AG04449 (cell line): ENCODE measurements at places on chromosomes 2 and 18.

- no peak for DNase-seq
Observed at GRCh38 chr2:161708350-161708975, 84.2 kb downstream of the SLC4A10 start.

DNA sequence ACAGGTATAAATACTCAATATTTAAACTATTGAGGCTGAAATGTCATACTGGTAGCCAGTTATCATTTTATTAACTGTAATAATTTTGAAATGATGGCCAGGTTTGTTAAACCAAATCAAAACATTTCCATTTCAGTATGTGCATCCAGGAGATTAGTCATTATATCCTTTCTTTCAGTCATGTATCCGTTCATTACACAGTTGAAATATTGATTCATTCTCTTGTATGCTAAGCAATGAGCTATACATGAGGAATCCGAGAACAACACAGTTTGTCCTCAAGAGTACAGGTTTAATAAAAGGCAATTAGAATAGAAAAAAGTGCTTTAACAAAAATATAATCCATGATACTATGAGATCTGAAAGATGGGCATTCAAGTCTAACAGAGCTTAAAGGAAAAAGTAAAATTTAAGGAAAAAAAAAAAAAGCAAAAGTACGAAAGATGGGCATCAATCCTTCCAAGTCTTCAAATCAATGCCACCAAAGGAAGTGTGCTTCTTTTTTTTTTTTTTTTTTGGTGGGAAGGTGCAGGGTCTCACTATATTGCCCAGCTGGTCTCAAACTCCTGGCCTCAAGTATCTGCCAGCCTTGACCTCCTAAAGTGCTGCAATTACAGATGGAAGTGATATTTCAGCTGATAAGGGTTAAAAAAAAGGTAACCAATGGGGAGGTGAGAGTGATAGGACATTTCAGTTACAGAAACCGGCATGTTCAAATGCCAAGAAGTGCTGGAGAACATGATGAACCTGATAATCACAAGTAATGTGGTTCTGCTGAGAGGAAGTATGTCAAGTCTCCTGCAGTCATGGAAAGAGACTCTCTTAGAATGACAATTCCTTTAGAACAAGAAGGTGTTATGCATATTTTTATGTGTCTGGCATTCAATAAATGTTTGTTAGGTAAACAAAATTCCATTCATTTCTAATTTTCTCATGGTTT, 35.8 kb downstream of the PUM2 start:
- DNase-seq: no peak

- DNase-seq: no peak
Observed at GRCh38 chr2:230898016-230898712, 26.9 kb downstream of the GPR55 start.

DNA sequence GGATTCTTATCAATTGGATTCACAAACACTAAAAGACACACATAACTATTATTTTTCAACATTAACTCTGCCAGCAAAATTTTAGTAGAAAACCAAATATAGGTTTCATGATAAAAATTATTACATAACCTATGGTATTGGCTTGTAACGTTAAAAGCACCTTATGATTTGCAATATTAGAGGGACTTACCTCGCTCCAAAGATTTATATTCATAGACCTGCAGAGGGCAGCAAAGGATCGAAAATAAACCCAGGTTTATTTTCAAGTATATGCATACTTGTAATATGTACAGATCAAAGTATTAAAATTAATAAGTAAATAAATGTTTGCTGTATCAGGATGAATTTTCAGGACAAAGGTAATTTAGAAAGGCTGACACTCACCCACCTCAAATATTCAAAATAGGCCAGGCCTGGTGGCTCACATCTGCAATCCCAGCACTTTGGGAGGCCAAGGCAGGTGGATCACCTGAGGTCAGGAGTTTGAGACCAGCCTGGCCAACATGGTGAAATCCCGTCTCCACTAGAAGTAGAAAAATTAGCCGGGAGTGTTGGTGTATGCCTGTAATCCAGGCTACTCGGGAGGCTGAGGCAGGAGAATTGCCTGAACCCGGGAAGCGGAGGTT, 45.3 kb downstream of the LRPPRC start:
- DNase-seq: no peak

DNA sequence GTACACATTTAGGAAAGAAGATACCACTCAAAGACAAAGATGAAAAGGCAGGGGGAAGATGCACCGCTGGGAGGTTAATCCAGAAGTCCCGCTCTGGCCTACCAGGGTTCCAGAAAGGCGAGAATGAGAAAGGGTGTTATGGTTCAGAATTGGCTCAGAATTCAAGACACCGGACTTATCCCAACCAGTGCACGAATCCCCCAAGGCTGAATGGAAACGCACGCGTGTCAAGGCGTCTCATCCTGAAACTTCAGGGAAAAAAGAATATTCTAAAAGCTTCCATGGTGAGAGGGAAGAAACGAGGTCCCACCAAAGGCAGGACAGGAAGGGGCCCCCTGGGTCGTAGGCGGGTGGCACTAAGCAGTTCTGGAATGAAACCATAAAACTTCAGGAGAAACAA, 71.9 kb downstream of the SLC66A2 start:
- DNase-seq: no peak

- DNase-seq: no peak
Observed at GRCh38 chr2:47617028-47617427, 165.9 kb upstream of the MSH6 start.

DNA sequence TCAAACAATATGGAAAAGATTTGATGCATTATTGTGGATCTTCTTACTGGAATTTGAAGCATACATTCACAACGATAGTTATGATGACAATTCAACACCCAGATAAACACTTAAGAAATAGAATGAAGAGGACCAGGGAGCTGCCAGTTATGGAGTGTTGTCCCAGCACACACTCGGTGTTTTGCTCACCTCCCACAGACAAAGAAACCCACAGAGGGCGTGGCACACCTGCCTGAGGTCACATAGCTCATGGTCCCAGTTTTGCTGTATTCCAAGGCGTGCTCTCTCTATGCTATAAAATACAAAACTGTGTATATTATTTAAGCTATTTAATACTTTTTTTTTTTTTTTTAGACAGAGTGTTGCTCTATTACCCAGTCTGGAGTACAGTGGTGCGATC, 31.1 kb downstream of the EFR3B start:
- DNase-seq: no peak

- DNase-seq: no peak
Observed at GRCh38 chr2:60840880-60841279, 40.5 kb upstream of the REL start.

DNA sequence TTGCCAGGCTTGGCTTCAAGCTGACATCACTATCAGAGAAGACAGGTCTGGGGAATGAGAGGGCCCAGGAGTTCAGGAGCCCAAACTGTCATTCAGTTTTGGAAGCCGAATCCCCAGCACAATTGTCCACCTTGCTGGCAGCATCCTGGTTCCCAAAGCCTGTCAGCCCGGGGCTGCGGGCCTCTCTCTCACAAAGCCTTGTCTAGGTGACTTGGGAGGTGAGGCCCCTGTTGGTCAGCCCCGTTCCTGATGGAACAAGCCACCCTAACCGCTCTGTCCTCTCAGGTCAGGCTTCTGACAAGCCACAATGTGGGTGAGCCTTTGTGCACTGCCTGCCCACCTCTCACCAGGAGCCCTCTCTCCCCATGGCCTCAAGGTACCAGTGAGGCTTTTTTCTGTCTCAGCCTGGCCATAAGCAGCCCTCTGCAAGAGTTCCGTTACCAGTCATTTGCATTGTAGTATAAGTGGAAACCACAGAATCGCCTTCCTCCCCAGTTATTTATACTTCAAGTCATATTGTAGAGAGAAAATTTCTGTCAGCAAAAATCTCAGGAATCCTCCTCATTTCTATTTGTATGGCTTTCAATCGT, 100.6 kb downstream of the MSH2 start:
- DNase-seq: no peak

GRCh38 chr2:108355906-108356734, 21.6 kb upstream of the SULT1C4 start:
- no peak for DNase-seq

- DNase-seq: no peak
Observed at GRCh38 chr18:34729264-34729663, 19.2 kb downstream of the DTNA start.

DNA sequence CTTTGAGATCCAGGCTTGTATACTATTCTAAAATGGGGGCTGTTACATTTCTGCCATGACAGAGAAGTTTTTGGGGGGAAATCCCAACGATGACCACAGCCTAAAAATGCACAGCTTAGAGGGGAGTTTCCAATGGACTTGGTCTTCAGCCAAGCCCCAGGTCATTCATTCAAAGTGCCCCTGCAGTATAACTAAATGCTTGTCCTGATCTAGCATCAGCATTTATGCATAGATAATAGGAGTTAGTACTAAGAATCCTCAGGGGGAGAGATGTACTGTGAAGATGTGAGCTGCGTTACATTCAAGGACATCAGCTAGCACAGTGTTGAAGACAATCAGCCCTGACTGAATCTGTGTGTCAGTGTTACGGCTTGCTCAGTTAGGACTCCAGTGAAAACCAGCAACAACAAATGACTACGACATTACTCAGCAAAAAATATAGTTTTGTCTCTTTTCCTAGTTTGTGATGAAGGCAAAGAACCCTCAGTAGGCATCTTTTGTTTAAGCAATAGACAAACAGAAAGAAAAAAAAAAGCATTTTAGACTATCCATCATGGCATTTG, 160.9 kb downstream of the ZEB2 start:
- DNase-seq: no peak

GRCh38 chr18:74389991-74390390, 67.1 kb downstream of the DIPK1C start:
- no peak for DNase-seq

DNA sequence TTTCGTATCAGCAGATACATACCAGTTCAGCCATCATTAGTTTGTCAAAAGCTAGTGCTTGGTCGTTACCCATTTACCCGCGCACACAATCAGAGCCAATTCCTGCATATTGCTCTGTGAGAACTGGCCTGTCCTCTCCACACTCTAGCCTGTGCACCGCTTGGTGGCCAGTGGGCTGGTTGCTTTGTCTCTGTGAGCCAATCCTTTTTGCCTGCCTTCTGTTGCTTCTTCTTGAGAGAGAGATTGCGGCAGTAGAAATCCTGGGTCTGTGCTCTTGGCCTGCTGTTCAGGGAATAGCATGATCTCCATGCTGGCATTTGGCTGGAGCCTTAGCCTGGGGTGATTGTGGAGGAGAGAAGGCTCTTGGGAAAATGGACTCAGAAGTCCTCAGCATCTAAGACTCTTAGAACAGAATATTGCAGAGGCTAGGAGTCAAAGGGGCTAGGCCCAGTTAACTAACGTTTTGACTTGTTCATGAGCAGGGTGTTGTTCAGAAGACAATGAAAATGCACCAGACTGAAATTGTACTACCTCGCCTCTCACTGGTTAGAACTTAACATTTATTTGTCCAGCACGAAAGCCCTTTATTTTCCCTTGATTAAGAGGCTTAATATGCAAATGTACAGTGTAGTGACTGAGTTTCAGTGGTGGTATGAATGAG, 37.1 kb downstream of the MAP4K4 start:
- DNase-seq: no peak

DNA sequence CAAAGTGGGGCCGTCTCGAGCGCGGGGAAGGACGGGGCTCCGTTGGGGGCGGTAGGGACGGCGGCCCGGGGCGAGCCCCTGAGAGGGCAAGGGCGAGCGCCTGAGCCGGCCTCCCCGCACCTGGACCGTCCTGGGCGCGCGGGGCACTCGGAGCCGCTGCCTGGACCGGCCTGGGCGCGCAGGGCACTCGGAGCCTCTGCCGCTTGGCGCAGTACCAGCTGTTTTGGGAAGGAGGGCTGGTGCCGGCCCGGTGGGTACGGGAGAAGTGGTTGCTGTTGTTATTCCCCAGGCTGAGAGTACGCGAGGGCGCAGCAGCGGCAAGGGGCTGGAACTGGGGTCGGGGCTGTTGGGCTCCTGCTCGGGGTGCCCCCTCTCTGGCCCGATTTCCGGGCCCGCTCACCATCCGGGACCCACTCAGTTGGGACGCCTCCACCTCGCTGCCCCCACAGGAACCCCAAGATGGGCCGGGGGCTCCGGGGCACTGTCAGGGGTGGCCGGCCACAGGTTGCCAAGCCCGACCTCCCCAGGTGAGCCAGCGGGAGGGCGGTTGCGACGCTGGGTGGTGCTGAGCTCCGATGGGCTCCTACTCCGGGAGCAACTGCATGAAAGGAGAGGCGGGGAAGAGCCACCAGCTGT, 579 bp downstream of the ARHGEF4 start:
- DNase-seq: no peak

GRCh38 chr18:58349650-58350049, 279.2 kb downstream of the ALPK2 start:
- DNase-seq: no peak

DNA sequence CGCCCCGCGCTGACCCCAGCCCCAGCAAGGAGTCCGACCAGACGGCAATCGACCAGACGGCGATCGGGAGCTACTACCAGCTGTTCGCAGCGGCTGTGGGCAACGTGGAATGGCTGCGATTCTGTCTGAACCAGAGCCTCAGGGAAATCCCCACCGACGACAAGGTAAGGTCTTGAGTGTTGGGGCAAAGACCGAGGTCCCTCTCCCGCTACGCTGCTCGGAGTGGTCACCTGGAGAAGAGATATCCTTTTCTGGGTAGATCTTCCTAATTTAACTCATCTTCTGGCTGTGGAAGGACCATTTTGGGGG, 704 bp downstream of the ANKRD53 start:
- no peak for DNase-seq

DNA sequence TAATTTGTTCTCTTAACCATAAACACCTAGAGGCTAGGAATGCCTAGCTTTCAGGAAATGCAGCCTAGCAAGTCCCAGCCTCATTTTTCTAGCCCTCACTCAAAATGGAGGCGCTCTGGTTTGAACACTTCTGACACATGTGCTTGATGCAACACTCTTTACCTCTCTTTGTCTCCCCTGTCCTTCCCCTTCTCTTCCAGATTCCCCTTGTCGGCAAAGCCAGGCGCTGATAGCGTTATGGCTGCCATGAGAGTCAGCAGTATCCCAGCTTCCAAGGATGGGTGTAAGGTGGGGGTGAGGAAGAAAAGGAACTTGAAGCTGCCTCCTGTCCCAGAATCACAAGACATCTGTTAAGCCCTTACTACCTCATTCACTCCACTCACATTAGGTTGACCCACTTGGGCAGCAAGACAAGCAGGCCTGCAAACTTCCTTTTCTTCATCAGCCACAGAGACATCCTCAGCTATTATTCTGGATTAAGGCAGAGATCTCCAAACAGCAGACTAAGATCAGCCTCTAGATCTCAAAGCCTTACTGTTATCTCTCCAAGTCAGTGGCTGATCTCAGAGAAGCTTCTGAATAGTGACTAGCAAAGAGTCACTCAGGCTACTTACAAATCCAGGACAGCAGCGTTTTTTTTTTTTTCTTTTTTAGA, 1.9 kb upstream of the ST3GAL5 start:
- no peak for DNase-seq

GRCh38 chr18:76993573-76993972, 139.0 kb downstream of the MBP start:
- DNase-seq: no peak

GRCh38 chr2:129761569-129762021, 217.9 kb upstream of the RAB6C start:
- no peak for DNase-seq

- no peak for DNase-seq
Observed at GRCh38 chr18:35041815-35042387, 688 bp downstream of the MAPRE2 start.
